ENCODE measurements at places on chromosomes 16 and 17.

GRCh38 chr16:24140730-24141129, 115.4 kb upstream of the CACNG3 start:
- no peak for DNase-seq

GRCh38 chr17:35377068-35377467, 3.6 kb upstream of the SLFN11 start:
- DNase-seq, result no peak

GRCh38 chr16:12587646-12588277, 215.9 kb downstream of the CPPED1 start:
- DNase-seq, result no peak

- no peak for DNase-seq
These were observed 14.2 kb upstream of the ALOX12B start for GRCh38 chr17:8101721-8102120.

DNA sequence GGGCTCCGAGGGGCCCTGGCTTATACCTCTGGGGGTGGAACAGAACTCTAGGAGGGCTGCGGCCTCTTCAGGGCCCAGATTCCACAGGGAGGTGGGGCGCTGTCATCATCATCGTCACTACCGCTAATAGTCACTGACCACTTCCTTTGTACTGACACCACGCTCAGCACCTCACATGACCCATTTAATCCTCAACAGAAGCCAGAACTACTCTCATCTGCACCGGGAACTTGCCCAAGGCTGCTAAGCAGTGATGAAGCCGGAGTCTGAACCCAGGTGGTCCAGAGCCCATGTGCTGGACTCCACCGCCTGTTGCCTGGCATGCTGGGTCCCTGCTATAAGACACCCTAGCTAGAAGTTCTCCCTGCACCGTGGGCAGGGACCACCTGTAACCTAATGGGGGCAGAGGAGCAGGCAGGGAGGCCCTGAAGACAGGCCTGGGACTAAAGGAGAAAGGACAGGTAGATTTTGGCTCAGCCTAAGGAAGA, 12.0 kb downstream of the UNC13D start:
- DNase-seq, result no peak
